ENCODE measurements at places on chromosomes 6 and 20.

- DNase-seq, result no peak
These were observed 203.5 kb upstream of the TSHZ2 start for GRCh38 chr20:52768694-52769093.

GRCh38 chr6:81700414-81700813, 52.1 kb downstream of the TENT5A start:
- no peak for DNase-seq

- DNase-seq, result no peak
These were observed 119.0 kb downstream of the ISM1 start for GRCh38 chr20:13340088-13340487.

- no peak for DNase-seq
These were observed 156.3 kb downstream of the ARID1B start for GRCh38 chr6:156933201-156934068.

DNA sequence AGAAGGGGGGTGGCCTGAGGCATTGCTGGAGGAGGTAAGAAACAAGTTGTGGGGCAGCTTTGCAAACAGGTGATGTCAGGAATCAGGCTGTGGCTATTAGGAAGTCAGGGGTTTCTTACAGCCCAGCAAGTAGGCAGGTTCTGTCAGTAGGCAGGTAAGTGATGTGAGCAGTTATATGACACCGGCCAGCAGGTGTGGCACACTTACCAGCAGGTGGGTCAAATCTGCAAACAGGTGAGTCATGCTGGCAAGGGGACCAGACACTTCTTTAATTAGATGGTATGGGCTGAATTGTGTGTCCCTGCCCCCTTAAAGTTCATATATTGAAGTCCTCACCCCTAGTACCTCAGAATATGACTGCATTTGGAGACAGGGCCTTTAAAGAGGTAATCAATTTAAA, 16.4 kb upstream of the ENPP4 start:
- DNase-seq, result no peak

GRCh38 chr6:122956376-122956775, 39.7 kb upstream of the CLVS2 start:
- no peak for DNase-seq

- no peak for DNase-seq
These were observed 84.8 kb downstream of the MRPL14 start for GRCh38 chr6:44042261-44042988.

GRCh38 chr20:13756551-13756950, 28.2 kb downstream of the ESF1 start:
- no peak for DNase-seq

- no peak for DNase-seq
These were observed 780.9 kb downstream of the QKI start for GRCh38 chr6:164195278-164195941.

DNA sequence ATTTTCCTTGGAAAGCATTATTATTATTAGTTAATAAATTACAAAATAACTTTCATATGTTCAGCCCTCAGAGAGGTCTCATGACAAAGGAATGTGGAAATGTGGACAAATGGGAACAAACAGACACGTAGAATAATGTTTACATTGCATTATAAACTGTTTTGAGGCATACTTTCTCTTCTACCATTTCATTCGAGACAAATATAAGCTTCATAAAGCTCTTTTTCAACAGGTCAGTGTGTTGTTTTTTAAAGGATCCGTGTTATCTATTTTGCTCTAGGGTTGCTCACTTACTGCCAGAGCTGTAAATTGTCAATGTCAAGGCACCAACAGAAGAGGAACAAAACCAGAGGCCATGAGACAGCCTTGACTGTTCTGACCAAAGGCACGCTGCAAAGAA, 256.8 kb downstream of the PHACTR1 start:
- DNase-seq, result no peak

DNA sequence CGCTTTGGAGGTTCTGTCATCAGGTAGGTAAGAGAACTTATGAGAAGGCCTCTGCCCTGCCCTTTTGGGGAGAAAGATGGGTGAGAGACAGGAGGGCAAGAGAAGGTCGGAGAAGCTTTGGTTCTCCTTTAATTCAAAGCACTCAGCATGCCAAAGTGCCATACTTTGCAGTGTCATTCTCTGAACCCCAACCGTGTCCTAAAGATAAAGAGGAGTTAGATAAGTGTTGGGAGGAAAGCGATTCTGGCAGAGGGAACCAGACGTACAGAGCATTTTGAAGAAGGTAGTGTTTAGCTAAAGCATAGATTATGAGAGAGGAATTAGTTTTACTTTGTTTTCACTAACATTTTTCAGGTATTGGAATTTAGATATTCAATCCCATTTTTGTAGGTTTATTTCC, 40.3 kb downstream of the NKAIN2 start:
- DNase-seq, result no peak

- no peak for DNase-seq
These were observed 57.8 kb downstream of the ATP9A start for GRCh38 chr20:51710361-51710894.

DNA sequence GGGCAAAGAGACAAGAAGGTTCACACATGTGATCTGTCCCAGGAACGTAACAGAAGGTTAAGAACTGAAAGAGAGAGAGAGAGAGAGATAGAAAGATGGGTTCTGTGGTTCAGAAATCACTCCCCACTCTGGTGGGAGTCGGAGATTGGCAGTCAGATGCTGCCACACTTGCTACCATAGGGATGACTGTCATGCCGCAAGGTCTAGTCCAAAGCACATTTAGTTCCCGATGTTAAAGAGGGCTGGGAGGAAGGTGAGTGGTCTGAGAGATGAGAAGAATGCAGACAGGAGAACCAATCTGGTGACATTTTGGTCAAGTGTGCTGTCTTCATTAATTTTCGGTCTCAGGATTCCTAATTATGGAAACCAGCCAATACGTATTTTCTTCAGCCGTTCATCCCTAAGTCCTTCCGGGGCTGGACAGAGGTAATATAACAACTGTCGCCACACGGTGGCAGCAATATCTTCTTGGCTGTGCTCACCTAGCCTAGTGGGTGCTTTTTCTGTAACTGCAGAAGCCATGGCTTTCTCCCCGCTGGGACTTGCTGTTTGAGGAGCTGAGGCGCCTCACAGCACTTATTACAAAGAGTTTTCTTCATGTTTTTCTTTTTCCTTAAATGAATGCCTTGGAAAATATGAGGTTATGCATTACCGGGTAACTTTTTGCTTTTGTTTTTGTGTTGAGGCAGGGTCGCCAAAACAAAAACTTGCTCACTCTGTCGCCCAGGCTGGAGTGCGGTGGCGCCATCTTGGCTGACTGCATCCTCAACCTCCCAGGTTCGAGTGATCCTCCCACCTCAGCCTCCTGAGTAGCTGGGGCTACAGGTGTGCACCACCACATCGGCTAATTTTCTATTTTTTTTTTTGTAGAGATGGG, 46.0 kb downstream of the SLC35D3 start:
- DNase-seq, result peak; percentile 50

GRCh38 chr6:107488875-107489635, 862 bp upstream of the SOBP start:
- DNase-seq, result no peak

DNA sequence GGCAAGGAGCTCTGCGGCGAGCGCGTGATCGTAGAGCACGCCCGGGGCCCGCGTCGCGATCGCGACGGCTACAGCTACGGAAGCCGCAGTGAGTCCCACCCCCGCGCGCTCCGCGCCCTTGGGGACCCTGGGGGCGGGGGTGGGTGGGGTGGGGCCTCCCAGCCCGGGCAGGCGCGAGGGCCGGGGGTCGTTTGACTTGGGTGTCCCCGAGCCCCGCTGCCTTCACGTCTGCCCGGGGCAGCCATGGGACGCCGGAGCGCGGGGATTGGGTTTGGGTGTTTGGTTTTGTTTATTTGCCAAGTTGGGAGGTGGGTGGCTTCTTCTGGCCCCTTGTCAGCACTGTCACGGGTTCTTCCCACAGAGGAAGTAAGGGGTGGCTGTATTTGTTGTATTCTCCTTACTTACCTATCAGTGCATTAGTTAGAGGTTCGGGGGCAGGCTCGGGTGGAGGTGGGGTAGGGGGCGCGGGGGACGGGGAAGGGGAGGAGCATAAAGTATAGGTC, 777 bp downstream of the SRSF6 start:
- DNase-seq, result no peak

DNA sequence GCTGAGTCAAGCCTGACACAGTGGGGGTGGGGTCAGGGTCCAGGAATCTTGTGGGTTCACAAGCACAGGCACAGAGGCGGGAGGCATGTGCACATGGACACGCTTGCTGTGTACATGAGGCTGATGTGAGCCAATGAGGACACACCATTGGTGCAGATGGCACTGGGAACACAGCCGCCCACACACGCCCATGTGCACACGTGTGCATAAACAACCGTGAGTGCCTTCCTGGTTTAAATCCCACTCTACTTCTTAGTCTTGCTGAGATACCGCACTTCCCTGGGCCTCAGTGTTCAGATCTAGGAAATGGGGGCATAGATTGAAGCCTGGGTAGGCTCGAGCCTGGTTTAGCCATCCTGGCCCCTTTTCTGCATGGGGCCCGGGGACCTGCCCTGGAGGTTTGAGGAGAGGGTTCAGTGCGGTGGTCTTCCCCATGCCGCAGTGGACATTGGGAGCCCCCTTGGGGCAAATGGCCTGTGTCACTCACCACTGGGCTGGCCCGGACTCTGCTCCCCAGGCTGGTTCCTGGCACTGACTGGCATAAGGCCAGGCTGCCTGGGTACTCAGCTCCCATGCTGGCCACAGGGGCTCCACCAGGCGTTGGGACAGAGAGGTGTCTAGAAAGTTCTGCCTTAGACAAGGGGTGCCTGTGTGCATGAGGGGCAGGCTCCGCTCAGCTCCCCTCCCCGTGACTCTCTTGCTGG, 60.2 kb downstream of the CEBPB start:
- no peak for DNase-seq

- DNase-seq, result no peak
These were observed 3.0 kb downstream of the DDO start for GRCh38 chr6:110412360-110412759.

- DNase-seq, result no peak
These were observed 30.5 kb upstream of the PHACTR3 start for GRCh38 chr20:59573837-59574236.

DNA sequence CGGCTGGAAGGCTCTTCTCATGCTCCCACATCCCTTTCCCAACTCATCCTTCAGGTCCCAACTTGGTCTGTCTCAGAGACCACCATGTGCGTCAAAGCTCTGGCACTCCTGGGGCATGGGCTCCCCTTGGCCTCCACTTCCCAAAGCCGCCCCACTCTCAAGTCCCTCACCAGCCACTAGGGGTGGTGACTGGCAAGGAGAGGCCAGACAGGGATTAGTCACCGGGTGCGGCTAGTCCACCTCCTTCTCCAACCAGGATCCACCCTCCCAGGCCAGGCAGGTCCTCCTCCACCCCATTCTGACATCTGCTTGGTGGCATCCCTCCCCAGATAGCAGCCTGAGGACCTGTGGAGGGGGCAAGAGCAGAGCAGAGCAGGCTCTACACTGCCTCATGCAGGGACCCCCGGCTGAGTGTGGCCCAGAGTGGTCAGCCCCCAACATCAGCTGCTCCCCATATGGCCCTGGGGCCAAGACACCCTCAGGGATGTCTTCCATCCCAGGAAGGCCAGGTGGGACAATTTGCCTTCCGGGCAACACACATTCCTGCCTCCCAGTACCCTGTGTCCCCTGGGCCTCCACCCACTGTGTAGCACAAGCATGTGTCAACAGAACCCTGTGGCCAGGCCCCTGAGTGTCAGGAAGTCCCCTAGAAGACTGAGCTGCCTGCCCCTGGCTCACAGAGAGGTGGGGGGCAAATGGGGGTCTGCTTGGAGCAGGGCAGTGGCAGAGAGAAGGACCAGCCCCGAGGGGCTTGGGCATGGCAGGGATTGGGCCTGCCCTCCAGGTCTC, 29.2 kb downstream of the YTHDF1 start:
- no peak for DNase-seq

DNA sequence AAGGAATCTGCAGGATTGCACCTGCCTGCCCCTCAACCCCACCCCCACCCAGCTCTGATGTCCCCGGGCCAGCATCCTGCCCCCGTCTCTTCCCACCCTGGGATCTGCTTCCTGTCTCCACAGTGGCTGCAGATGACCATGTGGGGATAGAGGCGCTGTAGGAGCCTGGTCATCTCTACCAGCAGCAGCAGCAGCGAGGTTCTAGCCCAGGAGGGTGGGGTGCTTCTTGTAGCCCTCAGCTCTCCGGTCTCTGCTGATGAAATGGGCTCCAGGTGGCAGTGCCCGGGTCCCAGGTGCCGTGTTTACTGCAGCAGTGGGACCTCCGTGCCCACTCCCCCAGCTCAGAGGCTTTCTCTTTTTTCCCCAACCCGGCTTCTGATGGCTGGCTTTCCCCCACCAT, 25.2 kb downstream of the CAPN11 start:
- DNase-seq, result no peak

- no peak for DNase-seq
These were observed 155.5 kb downstream of the GJA1 start for GRCh38 chr6:121590916-121591315.

DNA sequence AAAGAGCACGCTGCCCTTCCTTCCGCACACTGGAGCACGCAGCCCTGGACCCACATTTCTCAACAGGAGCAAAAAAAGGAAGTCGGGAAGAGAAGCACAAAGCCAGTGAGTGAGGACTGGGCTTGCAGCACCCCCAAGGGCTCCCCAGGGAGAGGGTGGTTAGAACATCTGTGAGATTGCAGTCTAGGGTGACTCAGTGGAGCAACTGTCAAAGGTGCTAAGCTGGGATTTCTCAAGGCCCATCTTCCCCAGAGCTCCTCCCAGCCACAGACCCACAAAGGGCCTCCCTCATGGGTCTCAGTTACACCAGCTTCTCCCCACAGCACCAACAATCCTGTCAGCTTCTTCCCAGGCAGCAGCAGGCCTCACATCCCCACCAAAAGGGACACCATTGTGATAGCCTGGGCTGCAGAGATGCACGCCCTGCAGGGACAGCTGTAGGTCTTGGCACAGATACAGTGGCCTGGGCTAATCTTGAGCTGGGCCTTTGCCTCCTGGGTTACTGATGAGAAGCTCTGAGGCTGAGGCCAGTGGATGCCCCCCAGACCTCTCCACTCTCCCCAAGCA, 39.6 kb upstream of the CD93 start:
- no peak for DNase-seq

DNA sequence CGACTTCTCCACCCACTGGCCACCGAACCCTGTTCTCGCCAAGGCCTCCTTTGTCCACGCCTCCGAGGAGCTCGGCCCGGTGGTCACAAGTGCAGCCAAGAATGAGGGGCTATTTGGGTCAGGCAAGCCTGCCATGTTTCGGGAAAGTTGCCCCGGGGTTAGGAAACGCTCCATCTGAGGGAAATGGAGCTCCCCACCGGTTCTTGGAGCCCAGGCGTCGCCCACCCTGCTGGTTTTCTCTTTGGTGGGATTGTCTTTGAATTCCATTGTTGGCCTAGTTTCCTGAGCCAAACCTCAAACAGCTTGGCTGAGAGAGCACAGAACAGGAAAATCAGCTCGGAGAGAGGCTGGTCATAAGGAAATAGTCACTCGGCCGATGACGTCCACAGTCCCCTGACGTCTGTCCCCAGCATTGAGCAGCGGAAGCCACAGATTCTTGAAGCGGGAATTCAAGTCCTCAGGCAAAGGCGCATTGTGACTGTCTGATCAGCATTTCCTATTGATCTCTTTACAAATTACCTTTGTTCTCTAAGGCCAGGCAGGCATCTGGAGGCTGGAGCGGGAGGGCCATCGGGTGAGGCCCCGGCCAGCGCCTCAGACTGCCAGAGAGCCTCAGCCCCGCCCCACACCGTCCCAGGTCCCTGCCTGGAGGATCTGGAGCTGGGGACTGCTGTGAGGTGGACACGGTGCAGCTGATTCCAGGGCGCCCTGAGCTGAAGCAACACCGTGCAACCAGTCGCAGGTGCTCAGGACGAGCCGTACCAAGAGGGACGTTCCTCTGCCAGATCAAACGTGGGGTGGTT, 138.6 kb downstream of the DLL1 start:
- DNase-seq, result no peak

- no peak for DNase-seq
These were observed 104.0 kb downstream of the ISM1 start for GRCh38 chr20:13325033-13325432.

- DNase-seq, result no peak
These were observed 211.6 kb upstream of the MARCKS start for GRCh38 chr6:113645576-113645970.
